ENCODE measurements at places on chromosomes 1 and 21. TPM values are rescaled to one million over a fixed set of nuclear protein-coding genes. Genes with fewer than 3 reads are reported as not detected.
A peak's percentile ranks its signal among the peaks of the same experiment; 100 is the strongest.

Gene FCRL1
- 2.1 TPM for total RNA-seq

Gene C1orf159
- 9.9 TPM for total RNA-seq

Gene RAB7B
- total RNA-seq: 6.1 TPM

Gene RAD54L
- 3.9 TPM for total RNA-seq

Gene OR10J4
- not detected for total RNA-seq

GRCh38 chr1:68087184-68087583 lies 36.8 kb upstream of the DIRAS3 start:
- no peak overlapping the region for H3K27ac ChIP-seq
- no peaks in the 10 kb centered on the region for H3K36me3 ChIP-seq
- no peaks in the 10 kb centered on the region for H3K4me1 ChIP-seq
- H3K27me3 ChIP-seq: no peaks in the 10 kb centered on the region
- H3K4me3 ChIP-seq: no peak overlapping the region
- no peak for DNase-seq

DNA sequence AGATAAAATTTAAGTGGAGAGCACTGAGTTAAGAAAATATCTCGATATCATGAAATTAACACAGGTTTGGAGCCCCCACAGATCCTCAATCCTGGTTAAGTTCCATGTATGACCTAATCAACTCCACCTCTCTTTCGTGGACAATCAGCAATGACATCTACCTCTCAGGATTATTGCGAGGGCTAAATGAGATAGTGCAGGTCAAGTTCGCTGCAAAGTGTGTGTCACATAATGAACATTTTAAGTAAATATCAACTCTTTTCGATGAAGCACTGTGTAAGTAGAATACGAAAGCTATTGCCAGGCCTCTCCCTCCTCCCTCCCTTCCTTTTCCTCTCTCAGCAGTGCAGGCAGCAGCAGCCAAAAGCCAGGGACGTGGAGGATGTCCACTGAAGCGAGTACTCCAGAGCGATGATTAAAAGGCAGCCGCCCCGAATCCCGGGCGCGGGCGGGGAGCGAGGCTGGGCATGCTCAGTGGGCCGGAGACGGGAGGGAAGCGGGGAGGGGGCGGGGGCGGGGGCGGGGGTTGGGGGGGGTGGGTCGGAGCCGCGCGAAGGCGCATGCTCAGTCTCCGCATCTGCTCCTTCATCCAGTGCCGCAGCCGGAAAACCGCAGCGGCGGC lies at the start of gene CAMSAP2:
Gene CAMSAP2, plus strand, starts transcription at position 567 of the 622 bp plus-strand sequence. CDS start 935 bp downstream, outside the sequence.
- peak; percentile 83 for DNase-seq
- no peaks in the 10 kb centered on the region for H3K36me3 ChIP-seq

GRCh38 chr1:190563230-190563629 lies 85.6 kb upstream of the BRINP3 start:
- no peaks in the 10 kb centered on the region for H3K36me3 ChIP-seq
- DNase-seq: no peak
- no peak overlapping the region for H3K4me3 ChIP-seq

DNA sequence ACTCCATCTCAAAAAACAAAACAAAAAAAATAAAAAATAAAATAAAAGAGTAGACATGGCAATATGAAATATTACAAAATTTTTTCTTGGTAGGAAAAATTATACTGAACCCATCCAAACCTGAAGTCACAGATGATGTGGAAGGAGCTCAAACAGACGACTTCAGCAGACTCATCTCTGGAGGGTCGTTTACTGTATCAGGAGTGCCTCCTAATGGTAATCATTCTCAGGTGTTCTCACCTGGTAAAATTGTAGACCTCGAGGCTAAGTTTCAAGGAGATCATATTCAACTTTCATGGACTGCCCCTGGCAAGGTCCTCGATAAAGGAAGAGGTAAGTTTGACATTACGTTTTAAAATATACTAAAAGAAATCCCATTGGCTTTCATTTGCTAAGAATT lies 54.3 kb upstream of the SH3GLB1 start:
- no peaks in the 10 kb centered on the region for H3K36me3 ChIP-seq
- no peaks in the 10 kb centered on the region for H3K4me1 ChIP-seq
- H3K27ac ChIP-seq: no peak overlapping the region
- no peaks in the 10 kb centered on the region for H3K27me3 ChIP-seq
- H3K4me3 ChIP-seq: no peak overlapping the region

GRCh38 chr1:181918880-181919525 lies 142.5 kb downstream of the ZNF648 start:
- H3K4me3 ChIP-seq: no peak overlapping the region
- no peak for DNase-seq
- no peaks in the 10 kb centered on the region for H3K4me1 ChIP-seq

DNA sequence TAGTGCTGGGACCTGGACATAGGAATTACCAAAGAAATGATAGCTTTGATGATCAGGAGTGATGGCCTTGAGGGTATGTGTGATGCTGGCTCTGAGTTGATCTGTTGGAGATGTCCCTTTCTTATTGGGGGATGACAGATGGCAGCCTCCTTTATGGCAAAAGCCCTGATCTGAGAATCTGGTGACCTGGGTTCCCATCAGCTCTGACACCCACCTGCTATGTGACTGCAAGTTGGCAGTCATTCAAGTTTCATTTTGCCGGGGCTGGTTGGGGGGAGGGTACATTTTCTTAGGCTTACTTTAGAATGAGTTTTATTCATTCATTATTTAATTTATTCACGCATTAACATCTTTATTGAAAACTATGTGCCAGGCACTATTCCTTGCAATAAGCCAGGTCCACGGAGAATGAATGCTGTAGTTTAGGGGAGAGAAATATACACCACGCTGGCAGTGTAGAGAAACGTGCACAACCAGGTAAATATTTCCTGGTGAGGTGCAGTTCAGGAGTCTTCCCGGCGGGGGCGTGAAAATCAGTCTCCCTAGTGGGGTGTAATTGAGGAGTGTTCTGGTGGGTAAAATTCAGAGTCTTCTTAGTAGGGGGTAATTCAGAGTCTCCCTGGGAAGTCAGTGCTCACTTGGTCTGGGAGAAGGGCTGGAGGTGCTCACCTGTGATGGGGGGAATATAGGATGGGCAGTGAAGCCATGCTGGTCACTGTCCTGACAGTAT lies 401.3 kb downstream of the CAMTA1 start:
- H3K36me3 ChIP-seq: no peaks in the 10 kb centered on the region
- no peak overlapping the region for H3K27ac ChIP-seq
- H3K27me3 ChIP-seq: no peaks in the 10 kb centered on the region
- no peak for DNase-seq
- H3K4me1 ChIP-seq: no peaks in the 10 kb centered on the region

GRCh38 chr1:13855554-13855953 lies 155.6 kb downstream of the PRDM2 start:
- no peaks in the 10 kb centered on the region for H3K4me1 ChIP-seq
- H3K27ac ChIP-seq: no peak overlapping the region
- H3K27me3 ChIP-seq: no peaks in the 10 kb centered on the region
- no peak overlapping the region for H3K4me3 ChIP-seq
- no peak for DNase-seq

DNA sequence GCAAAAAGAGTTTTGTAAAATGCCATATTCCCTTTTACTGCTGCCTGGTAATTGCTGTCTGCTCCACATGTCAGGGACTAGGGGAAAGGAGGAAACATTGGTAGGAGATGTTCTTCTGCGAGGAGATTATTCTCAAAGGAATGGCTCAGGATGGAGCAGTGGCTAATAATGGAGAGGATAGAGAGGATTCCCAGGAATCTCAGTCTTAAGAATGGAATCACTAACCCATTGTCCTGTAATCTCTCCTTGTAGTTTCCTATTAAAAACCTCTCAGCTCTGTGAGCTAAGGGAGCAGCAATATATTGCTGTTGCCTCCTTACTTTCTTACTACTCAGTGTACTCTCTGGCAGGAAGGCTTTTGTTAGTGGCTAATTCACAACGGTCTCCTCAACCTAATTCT lies 175.4 kb downstream of the HS2ST1 start:
- H3K27ac ChIP-seq: no peak overlapping the region
- no peak for DNase-seq
- H3K36me3 ChIP-seq: no peaks in the 10 kb centered on the region
- H3K27me3 ChIP-seq: no peaks in the 10 kb centered on the region
- no peaks in the 10 kb centered on the region for H3K4me1 ChIP-seq

GRCh38 chr1:161305867-161306519 lies 3.8 kb downstream of the MPZ start:
- peak overlapping the region; percentile 52 for H3K27ac ChIP-seq
- H3K4me1 ChIP-seq: peaks cover 26% of the 10 kb centered on the region

GRCh38 chr1:212359794-212360479 lies 54.7 kb downstream of the PACC1 start:
- no peaks in the 10 kb centered on the region for H3K4me1 ChIP-seq
- H3K36me3 ChIP-seq: peaks cover 6% of the 10 kb centered on the region
- H3K4me3 ChIP-seq: no peak overlapping the region

DNA sequence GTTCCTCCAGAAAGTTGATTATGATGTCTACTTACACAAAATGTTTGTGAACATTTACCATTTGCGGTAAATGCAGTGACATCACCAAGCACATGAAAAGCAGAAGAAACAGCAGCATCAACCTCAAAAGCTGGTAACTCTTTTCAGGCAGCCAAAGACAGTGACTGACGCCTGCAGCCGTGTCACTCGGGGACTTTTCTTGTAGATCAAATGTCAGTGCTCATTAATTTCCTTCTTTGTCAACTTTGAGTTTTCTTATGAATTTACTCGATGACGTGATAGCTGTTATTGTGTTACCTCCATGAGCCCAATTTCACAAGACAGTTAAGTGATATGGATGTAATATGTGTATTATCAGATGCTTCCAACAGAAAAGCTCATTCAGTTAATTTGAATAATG lies 92.5 kb downstream of the RIPK4 start:
- DNase-seq: no peak
- no peak overlapping the region for H3K27ac ChIP-seq
- no peaks in the 10 kb centered on the region for H3K36me3 ChIP-seq
- no peaks in the 10 kb centered on the region for H3K27me3 ChIP-seq
- H3K4me1 ChIP-seq: peaks cover 11% of the 10 kb centered on the region

DNA sequence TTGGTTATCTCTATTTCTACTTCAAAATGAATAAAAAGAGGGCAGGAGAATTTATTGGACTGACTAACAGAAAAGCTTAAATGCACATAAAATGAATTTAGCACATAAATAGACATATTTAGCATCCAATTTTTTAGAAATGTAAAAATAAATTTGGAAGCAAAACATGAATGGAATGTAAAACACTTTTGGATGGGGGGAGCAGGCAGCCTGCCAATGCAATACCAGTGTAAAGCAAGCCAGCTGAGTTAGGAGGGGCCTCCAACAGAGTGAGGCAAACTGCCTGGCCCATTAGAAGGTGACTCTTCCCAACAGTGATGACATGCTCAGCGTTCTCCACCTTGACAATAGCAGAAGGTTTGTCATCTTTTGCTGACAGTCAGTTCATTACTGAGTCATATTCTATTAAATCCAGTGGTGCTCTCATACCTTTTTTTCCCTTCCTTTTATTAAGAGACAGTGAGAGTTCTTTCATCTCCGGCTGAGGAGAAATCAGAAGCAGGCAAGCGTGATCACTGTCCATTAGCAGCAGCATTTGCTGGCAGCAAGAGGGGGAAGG lies 19.5 kb upstream of the EXO1 start:
- DNase-seq: peak; percentile 73
- H3K4me1 ChIP-seq: no peaks in the 10 kb centered on the region
- no peaks in the 10 kb centered on the region for H3K36me3 ChIP-seq
- H3K27ac ChIP-seq: no peak overlapping the region

DNA sequence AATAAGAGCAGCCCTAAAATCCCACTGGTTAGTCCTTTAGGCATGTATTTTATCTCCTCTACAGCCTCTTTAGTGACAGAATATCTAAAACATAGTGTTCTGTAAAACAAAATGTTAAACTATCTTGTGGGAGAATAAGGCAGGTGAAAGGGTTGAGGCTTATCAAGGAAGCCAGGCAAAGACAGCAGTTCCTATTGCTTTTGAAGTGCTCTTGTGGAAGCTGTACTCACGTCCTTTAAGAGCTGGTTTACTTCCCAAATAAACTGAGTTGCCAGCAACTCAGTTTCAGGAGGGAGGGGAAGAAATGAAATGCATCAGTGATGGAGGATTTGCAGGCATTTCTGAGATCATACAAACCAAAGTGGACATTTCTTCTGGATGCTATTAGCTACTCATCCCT lies 529.6 kb upstream of the ZRANB2 start:
- no peak overlapping the region for H3K4me3 ChIP-seq
- no peaks in the 10 kb centered on the region for H3K36me3 ChIP-seq
- H3K4me1 ChIP-seq: no peaks in the 10 kb centered on the region
- H3K27ac ChIP-seq: no peak overlapping the region

DNA sequence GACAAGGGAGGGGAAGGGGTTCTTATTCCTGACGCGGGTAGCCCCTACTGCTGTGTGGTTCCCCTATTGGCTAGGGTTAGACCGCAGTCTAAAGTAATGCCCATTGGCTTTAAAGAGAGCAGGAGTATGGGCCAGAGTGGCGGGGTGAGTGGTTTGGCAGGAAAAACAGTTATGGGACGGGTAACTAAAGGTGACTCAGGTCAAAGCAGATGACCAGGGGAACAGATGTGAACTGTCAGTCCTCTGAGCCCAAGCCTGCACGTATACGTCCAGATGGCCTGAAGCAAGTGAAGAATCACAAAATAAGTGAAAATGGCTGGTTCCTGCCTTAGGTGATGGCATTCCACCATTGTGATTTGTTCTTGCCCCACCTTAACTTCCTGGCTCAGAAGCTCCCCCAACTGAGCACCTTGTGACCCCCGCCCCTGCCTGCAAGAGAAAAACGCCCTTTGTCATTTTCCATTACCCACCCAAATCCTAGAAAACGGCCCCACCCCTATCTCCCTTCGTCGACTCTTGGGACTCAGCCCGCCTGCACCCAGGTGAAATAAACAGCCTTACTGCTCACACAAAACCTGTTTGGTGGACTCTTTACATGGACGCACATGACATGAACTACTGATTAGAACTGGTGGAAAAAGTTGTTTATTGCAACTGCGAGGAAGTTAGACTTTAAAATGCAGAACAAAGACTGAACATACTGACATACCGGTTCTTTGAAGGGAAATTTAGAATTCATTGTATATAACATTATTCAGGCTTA lies 758 bp upstream of the ATAD3B start:
- peaks cover 10% of the 10 kb centered on the region for H3K36me3 ChIP-seq
- peak overlapping the region; percentile 80 for H3K27ac ChIP-seq
- peak overlapping the region; percentile 65 for H3K4me3 ChIP-seq
- no peaks in the 10 kb centered on the region for H3K27me3 ChIP-seq
- no peak for DNase-seq

DNA sequence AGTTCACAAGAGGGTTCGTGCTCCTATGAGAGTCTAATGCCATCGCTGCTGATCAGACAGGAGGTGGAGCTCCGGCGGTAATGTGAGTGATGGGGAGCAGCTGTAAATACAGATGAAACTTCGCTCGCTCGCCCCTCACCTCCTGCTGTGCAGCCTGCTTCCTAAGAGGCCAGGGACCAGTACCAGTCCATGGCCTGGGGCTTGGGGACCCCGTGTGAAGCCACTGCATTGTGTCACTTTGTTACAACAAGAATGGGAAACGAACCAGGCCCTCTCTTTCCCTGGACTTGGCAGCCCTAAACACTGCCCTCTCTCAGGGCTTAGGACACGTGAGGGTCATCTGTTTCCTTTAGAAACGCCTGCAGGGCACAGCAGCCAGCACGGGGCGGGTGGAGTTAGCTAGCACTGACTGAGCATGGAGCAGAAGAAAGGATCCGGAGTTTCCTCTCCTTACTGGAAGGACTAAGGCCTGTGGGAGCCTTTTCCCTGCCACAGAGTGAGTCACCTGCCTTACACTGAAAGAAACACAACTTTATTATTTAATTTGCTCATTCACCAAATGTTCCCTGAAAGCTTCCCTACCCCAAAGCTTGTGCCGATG lies 185.2 kb upstream of the TMEM51 start:
- peaks cover 2% of the 10 kb centered on the region for H3K36me3 ChIP-seq
- H3K4me3 ChIP-seq: no peak overlapping the region
- no peaks in the 10 kb centered on the region for H3K27me3 ChIP-seq

Measured in spinal cord (tissue), 10 donors.